ENCODE measurements at places on chromosomes 3 and 15.

DNA sequence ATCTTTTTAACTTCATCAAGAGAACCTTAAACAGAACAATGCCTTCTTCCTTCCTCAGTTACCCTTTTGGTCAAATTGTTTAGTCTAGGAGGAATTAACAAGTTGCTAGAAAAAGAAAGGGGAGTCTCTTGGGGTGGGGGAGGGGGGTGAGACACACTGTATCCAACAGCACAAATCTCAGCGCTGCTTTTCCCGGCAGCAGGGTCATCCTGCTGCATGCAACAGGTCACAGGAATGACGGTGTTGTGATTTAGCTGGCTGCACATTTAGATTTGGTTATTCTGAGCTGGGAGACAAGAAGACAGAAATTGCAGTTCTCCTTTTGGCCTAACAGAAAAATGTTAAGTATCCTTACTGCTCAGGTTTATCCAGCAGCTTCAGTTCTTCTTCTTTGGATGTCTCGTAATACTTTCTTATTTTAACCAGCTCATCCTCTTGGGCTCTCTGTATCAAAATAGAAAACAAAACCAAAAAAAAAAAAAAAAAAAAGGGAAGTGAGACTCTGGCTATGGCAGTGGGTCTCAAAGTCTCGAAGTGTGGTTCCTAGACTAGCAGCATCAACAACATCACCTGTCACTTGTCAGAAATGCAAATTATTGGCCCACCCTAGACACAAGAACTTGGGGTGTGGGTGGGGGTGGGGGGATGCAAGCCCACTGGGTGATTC, 190.5 kb downstream of the GREM1 start:
- DNase-seq, result no peak

GRCh38 chr3:42052484-42053351, 38.4 kb upstream of the TRAK1 start:
- DNase-seq, result peak; percentile 66

DNA sequence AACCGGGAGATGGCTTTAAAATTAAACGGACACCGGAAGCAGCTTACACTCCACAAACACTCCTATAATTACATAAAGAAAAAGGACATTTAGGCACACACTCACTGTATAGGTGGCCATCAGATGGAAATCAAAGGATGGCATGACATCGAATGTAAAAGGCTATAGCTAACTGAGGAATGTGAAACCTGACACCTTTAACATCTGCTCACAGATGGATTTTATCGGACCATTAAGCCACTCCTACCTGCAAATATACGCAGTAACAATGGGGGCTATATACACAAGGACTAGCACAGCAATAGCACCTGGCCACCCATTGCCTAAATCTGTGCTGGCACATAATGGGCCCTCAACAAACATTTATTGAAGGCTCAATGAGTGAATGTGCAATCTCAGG, 14.5 kb upstream of the RBSN start:
- no peak for DNase-seq

DNA sequence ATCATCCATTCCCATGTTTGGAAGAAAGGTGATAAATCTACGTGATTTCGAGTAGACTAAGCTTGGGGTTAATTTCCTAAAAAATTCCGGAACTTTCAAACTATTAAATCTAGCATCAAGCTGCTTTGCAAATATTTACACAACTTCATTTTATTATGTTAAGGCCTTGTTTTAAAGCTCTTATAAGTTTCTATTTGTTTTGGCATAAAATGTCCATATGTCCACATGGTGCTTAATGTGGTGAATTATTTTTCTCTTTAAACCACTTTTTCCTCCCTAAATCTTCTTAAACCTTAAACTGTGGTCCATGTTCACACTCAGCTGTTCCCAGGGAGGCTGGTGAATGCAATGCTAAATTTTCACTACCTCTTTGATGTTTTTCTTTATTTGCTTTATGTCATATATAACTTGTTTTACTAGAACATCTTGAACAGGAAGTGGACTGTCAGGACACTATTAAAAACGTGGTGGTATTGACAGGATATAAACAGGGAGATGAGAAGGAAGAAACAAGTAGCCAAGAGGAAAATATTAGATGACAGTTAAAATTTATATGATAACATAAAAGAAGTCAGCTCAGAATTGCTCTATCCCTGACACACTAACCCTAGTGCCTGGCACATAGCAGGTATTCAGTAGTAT, 72.5 kb upstream of the AGTR1 start:
- DNase-seq, result no peak

- no peak for DNase-seq
Observed at GRCh38 chr3:194305356-194306108, 45.6 kb downstream of the CPN2 start.
